D721Med (cell line): ENCODE measurements at places on chromosomes 6 and 20.

DNA sequence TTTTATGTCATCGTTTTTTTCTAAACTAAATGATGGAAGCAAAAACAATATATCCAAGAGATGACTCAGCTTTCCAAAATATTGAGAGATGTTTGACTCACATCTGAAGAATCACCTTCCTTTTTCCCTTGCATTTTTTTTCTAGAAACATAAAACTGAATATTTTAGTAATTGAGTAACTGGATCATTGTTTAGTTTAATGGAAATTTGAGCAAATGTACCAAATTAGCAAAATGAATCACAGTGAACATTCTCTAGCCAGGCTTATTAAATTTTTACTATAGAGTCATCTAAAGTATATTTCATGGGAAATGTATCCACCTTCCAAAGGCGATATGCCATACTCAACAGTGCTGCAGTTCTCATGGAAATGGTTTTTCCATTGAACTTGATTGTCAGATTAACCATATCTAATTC, 145.5 kb downstream of the TENT5A start:
- DNase-seq, result no peak

- no peak for DNase-seq
Measured at GRCh38 chr6:25435416-25435985, 156.3 kb downstream of the CARMIL1 start.

GRCh38 chr6:113358063-113358583, 499.0 kb upstream of the MARCKS start:
- no peak for DNase-seq

GRCh38 chr6:101403216-101403945, 9.9 kb downstream of the GRIK2 start:
- no peak for DNase-seq

- DNase-seq, result no peak
Measured at GRCh38 chr20:17761604-17762003, 61.8 kb downstream of the BANF2 start.

DNA sequence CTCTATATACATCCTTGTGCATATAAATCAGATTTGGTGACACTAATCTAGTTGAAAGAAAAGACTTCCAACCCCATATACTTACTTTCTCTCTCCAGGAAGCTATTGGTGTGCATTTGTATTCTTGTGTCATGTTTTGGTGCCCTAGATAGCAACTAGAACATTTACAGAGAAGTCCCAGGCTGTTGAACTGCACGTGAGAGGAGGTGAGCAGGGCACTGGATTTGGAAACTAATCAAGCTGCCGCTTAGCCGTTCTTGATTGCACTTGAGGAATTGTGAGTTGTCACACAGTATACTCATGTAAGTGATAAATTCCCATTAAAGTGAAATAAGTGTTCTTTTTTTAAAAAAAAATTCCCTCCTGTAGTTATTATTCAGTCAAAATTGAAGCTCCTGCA, 7.6 kb downstream of the WRNIP1 start:
- no peak for DNase-seq

DNA sequence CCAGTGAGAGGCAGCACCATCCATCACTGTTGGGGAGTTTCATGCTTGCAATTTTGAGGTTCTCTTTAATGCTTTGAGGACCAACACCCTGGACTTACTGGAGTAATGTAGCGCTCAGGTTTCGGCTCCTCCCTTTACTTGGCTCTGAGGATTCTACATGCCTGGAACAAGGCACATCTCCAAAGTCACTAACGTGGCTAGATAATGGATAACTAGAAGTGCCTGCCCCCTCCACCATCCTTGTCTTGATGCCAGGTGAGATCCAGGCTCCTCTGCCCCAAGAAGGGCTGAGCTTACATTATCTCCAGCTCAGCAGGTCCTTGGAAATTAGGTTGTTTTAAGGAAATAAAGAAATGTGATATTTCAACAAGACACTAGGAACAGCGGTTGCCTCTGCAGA, 75.5 kb upstream of the ZNFX1 start:
- DNase-seq, result no peak

DNA sequence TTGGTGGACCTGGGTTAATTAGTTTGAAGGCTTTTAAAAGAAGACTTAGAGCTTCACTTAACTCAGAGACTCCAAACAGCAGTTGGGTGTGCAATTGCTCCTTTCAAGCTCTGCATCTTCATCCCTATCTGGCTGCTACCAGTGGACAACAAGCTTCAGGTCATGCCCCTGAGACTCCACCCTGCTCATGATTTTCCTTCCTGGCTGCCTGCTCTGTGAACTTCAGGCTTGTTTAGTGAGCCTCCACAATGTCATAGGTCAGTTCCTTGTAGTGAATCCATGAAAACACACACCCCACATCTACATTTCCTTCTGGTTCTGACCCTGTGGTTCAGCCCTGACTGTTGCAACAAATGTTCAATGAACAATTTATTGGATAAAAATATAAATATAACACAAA, 61.1 kb upstream of the MARCKS start:
- no peak for DNase-seq

- DNase-seq, result no peak
Measured at GRCh38 chr6:71419217-71420094, 130.8 kb downstream of the OGFRL1 start.

DNA sequence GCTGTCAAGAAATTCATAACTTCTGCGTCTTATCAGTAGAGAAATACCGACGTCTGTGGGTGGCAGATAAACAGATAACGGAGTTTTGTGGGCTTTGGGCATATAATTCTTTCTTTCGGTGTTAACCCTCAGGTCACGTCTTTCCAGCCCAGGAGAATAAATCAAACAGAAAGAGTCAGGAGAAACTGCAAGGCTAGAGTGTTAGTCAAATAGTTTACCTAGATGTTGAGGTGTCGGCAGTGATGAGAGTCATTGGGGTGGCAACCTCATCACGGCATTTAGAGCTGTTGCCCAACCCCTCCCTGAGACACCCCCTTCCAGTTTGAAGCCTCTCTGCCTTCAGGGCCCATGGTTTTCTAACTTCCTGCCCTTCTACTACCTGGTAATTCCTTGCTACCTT, 49.5 kb downstream of the ADTRP start:
- DNase-seq, result no peak

- DNase-seq, result no peak
Measured at GRCh38 chr6:128631031-128631430, 110.6 kb upstream of the PTPRK start.

DNA sequence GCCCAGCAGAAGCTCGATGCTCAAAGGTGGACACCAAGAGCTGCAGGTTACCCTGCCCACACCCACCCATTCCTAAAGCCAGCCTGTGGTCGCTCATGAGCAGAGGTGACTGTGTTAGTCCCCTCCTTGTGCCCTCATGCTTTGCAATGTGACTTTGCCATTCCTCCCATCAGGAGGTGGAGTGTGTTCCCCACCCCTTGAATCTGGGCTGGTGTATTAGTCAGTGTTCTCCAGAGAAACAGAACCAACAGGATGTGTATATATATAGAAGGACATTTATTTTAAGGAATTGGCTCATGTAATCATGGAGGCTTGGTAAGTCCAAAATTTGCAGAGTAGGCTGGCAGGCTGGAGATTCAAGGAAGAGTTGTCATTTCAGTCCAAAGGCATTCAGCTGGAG, 54.4 kb upstream of the RNF24 start:
- no peak for DNase-seq

DNA sequence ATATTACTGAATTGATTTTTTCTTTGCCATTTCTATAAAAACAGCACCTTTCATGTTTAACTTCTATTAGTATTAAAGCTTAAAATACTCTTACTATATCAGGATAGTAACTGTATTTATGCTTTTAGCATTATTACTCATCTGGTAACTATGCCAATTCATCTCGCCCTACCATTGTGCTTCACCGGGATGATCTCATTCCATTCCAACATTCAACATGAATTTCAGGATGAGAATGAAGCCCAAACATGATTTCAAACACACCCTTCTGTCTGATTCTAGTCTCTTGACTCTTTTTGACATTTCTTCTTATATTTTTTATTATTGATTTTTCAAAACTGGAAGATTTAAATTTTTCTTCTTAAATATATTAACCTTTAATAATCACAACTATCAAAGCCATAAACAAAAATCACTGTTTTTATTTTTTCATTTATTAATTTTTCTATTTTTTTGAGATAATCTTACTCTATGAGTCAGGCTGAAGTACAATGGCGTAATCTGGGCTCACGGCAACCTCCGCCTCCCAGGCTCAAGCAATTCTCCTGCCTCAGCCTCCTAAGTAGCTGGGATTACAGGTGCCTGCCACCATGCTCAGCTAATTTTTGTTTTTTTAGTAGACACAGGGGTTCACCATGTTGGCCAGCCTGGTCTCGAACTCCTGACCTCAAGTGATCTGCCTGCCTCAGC, 46.7 kb downstream of the GJA1 start:
- no peak for DNase-seq

- DNase-seq, result no peak
Measured at GRCh38 chr6:12151433-12151820, 138.7 kb upstream of the EDN1 start.

GRCh38 chr20:63319164-63320040, 26.4 kb downstream of the COL20A1 start:
- no peak for DNase-seq

GRCh38 chr6:80769106-80769505, 662.6 kb downstream of the BCKDHB start:
- no peak for DNase-seq
